Esophagus squamous epithelium (tissue), 5 donors: ENCODE measurements at places on chromosomes 6 and 20.

DNA sequence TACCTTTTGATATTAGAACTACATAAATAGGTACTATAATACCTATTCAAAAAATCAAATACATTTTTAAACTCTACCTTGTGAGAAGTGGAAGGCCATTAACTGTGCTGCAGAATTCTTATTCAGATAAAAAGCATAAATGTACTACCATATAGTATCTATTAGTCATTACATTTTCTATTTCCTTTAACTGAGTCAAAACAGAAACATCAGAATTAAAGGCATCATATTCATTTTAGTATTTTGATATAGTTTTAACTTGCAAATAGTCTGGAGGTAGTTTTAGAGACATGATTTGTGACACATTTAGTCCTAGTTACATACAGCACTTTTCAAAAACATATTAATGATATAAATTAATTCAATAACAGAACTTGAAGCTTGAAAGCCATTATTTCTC lies 39.9 kb upstream of the TAB2 start:
- DNase-seq: no peak

GRCh38 chr6:110655821-110656220 lies 159.4 kb downstream of the CDK19 start:
- no peak for DNase-seq

GRCh38 chr6:139172151-139172550 lies 37.3 kb downstream of the HECA start:
- no peak for DNase-seq

DNA sequence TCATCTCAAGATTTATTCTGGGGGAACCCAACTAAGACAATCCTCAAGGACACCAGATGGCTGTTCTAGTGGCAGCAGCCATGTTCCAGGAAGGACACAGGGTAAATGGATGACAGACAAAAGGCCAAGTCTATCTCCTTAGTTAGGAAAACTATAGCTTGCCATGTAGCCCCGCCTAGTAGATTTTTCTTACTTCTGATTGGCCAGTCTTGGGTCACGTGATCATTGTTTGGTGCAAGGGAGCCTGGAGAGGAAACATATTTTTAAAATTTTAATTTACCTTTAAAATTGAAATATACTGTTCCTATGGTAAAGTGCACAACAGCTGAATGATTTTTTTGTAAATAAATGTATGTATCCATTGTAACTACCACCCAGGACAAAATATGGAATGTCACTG lies 4.4 kb upstream of the KCNS1 start:
- no peak for DNase-seq
